ENCODE measurements at places on chromosomes 2 and 18.
A peak's percentile ranks its signal among the peaks of the same experiment; 100 is the strongest.

- peak; percentile 58 for DNase-seq
Observed at GRCh38 chr2:12861344-12861930, 144.7 kb downstream of the TRIB2 start.

DNA sequence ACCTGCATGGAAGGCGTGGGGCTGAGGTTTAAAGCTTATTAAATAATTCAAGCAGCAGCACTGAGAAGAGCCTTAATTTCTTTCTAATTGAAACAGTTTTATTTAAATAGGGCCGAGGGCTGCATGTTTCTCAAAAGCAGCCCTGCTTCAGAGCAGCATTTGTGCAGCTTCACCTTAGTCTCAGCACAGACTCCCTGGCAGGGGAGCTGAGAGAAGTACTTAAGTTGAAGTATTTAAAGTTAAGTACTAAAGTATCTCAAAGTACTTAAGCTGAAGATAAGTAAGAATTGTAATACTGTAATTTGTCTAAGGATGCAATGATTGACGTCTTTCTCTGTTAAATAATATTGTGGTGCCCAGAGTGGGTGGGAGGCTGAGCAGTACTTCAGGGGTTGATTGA is 31.4 kb downstream of the IMPA2 start:
- DNase-seq = no peak

DNA sequence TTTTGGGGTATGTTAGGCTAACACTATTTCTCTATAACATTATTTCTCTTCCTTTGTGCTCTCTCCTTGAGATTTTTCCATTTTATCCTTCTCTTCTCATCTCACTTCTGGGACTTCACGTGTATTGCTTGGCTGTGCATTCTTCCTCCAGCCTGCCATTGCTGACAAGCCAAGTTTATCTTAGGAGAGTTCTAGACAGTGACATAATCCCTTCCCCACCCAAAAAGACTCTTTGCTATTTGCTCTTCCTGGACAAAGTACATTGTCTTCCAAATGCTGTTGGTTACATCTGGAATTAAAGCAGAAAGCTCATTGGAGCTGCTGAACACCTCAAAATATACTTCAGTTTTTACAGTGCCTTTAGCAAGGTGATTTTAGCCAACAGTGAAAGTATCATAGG is 8.9 kb downstream of the TSPYL6 start:
- no peak for DNase-seq

GRCh38 chr2:147998203-147998602 is 22.3 kb downstream of the ORC4 start:
- DNase-seq = no peak

DNA sequence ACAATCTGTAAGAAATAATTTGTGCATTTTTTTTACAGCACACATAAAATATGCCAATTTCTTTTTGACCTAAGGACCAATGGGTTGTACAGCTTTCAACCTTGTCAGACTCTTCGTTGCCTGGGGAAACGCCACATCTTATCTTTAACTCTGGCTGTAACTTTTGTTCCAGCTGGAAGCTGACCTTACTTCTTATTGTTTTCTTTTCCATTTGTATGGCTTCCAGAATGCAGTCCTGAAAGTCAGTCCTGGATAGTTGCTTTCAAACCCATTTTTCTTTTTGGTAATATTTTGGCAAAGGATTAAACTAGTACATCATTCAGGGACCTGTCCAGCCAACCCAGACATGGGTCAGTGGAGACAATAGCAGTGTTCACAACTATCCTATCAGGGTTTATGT is 686.5 kb upstream of the CDH2 start:
- DNase-seq = no peak

GRCh38 chr2:142259356-142259755 is 128.5 kb upstream of the LRP1B start:
- DNase-seq = no peak

DNA sequence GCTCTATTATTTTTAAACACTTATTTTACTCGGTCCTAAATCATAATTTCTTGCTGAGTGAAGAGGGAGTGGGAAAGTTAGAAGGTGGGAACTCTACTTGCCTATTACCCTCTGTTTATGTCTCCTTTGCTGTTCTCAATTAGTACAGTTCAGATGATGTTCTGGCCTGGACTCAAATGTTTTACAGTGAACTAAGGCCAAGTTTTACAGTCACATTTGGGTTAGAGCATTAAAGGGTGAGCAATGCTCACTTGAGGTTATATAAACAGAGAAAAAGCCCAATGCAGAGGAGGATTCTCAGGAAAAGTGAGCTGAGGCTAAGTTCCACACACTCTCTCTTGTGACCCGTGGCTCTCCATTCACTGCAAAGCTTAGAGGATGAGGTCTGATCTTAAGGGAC is 52.4 kb downstream of the ITSN2 start:
- DNase-seq = no peak

GRCh38 chr2:152407204-152407721 is 72.3 kb downstream of the FMNL2 start:
- peak; percentile 81 for DNase-seq

- DNase-seq = peak; percentile 70
Observed at GRCh38 chr2:230956827-230957755, 32.0 kb upstream of the GPR55 start.

DNA sequence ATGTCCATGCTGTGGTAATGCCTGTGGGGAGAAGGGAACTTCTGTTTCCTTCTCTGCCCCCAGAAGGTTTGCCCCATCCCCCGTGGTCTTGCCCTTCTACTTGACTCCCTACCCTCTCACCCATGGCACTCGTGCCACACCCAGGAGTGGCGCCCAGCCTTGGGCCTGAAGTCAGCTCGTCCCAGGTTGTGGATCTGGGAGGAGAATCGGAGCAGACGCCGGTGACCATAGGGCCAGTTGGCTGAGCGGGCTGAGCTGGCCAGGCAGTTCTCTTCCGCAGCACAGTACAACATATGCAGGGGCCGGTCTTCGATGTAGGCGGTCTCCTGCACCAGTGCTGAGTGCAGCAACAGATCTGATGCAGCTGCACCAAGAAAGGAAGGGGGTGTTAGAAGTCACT is 4.7 kb downstream of the HTRA2 start:
- no peak for DNase-seq

DNA sequence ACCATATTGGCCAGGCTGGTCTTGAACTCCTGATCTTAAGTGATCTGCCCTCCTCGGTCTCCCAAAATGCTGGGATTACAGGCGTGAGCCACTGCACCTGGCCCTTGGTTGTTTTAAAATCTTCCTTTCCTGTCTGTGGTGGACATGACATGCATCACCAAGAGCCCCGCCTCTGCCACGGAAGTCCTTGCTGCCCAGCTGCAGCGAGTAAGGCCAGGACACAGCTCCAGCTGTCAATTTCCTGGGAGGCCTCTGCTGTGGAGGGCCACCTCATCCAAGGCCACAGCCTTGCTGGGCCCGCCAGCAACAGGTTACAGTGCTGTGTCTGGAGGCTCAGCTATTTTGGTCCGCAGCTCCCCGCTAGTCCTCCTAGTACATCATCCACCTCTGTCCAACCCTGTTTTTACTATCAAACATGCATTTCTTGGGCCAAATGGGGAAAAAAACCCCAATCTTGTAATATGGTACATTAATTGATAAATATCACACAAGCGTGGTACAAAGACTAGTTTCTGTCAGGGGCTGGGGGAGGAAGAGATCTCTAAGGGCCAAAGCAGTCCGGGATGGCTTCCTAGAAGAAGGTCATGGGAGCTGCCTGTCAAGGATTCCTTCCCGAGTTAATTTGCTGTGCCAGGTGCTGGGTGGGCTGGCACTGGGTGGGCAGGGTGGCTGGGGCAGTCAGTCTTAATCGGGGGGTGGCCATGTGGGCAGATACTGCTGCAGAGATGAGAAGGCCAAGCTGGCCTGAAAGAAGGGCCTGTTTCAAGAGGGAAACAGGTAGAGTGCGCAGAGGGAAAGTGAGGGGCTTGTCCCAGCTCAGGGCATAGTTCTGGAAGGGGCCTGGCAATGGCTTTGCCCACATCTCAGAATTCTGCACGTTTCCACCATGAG is 100.5 kb downstream of the INHBB start:
- no peak for DNase-seq

DNA sequence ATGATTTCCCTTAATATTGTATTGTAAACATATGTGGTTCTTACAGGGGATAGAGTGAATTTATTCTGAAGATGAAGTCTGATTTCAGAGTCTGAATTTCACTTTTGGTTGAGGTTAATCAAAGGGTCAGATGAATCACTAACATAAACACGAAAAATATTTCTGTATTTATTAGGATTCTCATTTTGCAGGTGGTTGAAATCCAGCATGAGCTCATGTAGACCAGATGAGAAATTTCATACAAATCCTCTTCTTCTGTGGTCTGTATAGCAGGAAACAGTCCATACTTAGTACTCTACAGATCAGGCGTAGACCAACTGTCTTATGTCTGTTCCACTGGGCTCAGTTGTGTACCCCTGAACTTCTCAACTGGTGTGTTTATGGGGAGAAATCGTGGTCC is 157.8 kb downstream of the BABAM2 start:
- no peak for DNase-seq

DNA sequence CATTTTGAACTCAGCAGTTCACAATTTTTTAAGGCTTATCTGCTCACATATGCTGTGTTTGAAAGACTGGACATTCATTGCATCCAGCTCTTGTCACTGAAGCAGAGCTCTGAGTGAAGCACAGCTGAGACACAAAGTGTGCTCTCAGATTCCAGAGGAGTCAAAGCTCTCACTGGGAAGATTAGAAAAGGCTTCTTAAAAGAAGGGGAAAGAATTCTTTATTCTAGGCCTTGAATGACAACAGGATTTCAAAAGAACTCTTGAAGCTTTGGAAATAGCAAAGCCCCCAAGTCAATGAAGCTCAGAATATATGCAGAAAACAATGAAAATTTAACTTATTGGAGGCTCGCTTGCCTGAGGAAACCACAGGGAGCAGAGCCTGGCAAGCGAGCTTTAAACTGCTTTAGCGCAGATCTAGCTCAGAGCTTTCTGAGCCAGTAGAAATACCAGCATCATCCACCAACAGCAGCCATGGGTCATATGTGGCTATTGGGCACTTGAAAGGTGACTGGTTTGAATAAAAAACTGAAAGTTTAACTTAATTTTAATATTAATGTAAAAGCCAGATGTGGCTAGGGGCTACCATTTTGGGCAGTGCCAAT is 369.7 kb downstream of the OSR1 start:
- no peak for DNase-seq

GRCh38 chr2:124027182-124027581 is 2.1 kb downstream of the CNTNAP5 start:
- peak; percentile 50 for DNase-seq

DNA sequence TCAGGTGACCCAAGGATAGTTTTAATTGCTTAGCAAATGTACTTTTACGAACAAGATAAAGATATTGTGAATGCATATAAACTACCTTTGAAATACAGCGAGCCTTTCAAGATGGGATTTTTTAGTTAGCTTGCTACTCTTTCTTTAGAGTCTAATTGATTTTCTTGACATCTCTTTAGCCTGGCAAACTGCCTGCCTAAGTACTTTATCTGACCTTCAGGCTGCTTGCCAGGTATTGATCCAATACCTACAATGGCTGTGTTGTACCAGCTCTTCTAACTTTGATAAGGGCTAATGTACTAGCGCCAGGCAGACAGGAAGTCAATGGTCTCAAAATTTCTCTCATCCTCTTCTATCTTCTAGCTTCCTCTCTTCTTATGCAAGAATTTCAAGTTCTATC is 414.4 kb upstream of the ACVR2A start:
- no peak for DNase-seq

GRCh38 chr2:128626760-128627511 is 308.3 kb upstream of the HS6ST1 start:
- DNase-seq = no peak

GRCh38 chr2:10499275-10499907 is 51.3 kb upstream of the ODC1 start:
- DNase-seq = no peak

- peak; percentile 20 for DNase-seq
Observed at GRCh38 chr2:48755473-48755872, at the start of gene LHCGR. Gene LHCGR, minus strand, starts transcription at chr2:48755724. Its CDS starts 53 bp downstream, at chr2:48755671.

DNA sequence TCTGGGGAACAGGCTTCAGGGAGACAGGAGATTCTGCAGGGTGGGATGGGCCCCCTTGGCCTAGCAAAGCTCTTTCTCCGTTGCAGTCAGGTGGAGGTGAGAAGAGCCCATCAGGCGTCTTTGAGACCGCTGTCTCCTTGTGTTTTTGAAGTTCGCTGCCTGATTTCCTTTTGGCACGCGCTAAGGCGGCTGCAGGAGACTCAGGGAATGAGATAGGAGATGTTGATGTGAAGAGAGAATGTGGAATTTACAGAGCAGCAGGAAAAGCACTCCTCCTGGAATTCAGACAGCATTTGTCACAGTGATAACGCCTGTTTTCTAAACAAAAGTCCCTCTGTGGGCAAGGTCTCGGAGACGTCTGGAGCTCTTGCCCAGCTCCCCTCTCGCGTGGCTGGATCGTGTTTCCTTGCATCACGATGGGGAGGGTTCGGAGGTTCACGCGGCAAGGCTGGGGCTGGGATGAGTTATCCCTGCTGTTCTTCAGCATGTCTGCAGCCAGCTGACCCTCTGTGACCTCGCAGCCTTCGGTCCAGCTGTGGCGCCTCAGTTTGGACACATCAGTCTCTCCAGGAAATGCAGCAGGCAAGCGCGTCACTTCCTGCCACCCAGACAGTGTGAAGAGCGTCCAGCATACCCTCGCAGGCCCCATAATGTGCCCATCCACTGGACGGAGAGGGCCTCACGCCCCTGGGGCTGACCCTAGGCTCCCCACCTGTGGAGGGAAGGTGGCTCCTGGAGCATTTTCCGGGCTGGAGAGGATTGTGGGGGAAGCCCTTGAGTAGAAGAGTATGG is 30.2 kb downstream of the GLI2 start:
- no peak for DNase-seq

DNA sequence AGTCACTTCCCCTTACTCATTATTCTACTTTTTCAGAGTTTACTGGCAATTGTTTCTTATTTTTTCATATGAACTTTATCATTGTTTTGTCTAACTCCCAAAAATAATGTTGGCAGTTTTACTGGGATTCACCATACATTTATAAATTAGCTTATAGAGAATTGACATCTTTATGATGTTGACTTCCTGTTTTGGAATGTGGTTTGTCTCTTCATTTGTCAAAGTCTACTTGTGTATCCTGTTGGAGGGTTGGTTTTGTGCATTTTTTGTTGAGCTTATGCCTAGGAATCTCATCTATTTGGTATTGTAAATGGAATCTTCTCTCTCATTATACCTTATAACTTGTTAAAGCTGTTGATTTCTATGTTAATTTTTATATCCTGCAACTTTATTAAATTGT is 16.4 kb downstream of the EPC2 start:
- peak; percentile 12 for DNase-seq

DNA sequence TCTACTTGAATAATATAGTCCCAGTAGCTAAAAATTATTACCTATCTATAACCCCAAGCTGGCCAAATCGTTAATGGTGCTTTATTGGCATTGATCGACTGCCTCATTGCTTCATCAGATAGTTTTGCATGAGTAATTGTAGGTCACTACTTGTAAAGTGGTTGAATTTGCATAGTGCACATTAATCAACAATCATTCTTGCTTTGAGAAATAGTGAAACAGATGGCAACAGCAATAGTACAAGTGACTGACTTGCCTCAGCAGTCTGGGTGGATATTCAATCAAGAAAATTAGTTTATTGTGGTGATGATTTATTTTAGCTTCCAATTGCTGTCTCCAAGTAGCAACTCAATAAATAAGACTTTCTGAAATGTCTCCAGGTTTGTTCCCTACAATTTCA is 117.8 kb upstream of the NRXN1 start:
- DNase-seq = no peak

Data from GM03348 (cell line).